Stimulated activated CD4-positive, alpha-beta T cell treated with anti-CD3 and anti-CD28 coated beads, Interleukin-12 subunit alpha, Interleukin-12 subunit beta, amount 100 ng/mL, for 24 hours (primary cell): ENCODE measurements at places on chromosomes 16 and 17.

DNA sequence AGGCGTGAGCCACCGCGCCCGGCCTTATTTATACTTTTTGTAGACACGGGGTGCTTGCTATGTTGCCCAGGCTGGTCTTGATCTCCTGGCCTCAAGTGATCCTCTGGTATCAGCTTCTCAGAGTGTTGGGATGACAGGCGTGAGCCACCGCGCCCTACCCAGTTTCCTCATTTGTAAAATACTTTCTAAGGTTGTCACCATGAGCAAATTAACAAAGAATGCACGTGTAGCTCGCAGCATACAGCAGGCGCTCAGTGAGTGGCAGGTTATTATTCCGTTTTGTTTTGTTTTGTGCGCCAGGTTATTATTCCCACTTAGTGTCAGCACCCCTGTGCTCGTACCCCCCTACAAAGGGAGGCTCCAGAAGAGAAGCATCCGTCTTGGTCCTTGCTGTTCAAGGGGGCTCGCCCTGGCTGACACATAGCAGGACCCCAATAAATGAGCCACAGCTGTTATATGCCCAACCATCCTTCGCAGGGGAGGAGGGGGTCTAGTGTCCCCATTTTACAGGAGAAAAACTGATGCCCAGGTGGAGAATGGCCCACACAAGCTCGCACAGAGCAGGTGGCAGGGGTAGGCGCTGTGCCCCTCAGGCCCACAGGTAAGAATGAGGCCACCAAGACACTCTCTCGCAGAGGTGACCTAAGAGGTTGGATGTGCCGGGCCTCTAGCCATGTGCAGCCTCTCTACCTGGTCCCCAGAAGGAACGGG is 686 bp upstream of the MIEF2 start:
- DNase-seq = no peak

DNA sequence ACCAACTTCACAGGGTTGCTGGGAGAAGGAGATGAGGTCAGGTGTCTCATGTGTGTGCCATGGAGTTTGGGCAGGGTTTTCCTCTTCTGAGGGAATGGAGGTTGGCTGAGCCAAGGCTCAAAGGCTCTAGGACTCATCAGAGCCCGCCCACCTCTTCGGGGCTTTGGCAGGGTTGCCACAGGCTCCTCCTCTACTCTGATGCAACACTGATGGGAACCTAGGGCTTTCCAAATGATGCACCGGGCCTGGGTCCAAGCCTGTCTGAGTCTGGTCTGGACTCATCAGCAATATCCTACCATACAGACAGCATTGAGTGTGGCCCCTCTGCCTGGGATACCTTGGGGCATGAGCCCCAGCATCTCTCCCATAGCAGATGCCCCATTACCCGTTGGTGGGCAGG is 59.5 kb upstream of the LHX1 start:
- no peak for DNase-seq

DNA sequence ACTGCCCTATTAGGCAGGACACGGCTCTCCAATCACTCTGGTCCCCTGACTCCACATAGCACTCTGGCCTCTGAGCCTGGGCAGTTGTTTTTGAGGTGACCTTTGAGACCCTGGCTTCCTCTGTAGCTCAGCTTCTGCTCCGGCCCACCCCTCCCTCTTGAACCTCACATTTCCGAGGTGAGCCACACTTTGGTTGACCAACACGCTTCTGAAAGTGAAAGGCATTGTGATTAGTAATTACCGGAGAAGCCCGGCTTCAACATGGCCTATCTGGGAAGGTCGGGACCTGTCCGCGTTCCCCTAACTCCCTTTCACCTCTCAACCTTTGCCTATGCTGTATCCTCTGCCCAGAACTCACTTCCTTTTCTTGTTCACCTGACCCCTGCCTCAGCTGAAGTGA is 10.3 kb upstream of the ITGAX start:
- DNase-seq = no peak

DNA sequence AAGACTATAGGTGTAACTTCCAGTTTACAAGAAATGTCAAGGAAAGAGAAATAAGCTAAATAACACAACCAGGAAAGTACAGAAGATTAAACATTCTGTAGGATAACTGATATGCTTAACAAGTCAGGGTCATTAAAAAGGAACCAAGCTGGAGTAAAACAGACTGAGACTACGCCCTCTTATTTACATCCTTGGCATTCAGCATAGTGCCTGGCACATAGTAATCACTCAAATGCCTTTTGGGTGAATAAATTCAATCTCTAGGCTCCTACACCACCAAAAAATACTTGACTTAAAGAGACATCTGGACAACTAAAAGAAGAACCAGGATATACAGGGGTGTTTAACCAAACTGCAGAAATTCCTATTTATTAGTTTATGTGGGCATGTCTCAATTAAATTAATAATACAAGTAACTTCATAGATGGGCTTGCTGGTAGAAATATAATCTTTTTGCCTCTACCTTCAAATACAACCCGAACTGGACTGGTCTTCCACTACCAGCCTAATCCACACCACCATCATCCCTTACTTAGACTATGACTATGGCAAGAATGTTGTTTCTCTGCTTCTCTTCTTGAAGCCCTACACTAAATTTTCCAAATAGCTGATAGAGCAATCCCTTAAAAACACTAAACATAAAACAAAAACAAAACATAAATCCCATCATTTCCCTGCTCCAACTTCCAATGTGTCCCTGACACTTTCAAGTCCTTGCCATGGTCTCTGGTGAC is 47.7 kb upstream of the ULK2 start:
- no peak for DNase-seq

DNA sequence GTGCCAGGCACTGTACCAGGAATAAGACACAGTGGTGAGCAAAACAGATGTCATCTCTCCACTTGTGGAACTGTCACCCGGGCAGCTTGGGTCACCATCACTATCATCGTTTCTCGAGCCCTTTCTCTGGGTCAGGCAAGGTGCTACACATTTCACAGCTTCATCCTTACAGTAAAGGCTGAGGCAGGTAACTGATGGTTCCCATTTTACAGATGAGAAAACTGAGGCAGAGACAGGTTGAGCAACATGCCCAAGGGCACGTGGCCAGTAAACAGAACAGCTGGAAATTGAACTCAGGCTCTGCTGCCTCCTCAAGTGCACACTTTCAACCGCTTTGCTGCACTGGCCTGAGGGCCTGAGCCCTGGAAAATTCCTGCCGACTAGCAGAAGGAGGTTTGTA is 294.6 kb downstream of the XYLT1 start:
- no peak for DNase-seq

GRCh38 chr17:17346428-17347233 is 43.5 kb downstream of the NT5M start:
- DNase-seq = no peak

GRCh38 chr16:23857256-23857880 is 21.6 kb downstream of the PRKCB start:
- no peak for DNase-seq

DNA sequence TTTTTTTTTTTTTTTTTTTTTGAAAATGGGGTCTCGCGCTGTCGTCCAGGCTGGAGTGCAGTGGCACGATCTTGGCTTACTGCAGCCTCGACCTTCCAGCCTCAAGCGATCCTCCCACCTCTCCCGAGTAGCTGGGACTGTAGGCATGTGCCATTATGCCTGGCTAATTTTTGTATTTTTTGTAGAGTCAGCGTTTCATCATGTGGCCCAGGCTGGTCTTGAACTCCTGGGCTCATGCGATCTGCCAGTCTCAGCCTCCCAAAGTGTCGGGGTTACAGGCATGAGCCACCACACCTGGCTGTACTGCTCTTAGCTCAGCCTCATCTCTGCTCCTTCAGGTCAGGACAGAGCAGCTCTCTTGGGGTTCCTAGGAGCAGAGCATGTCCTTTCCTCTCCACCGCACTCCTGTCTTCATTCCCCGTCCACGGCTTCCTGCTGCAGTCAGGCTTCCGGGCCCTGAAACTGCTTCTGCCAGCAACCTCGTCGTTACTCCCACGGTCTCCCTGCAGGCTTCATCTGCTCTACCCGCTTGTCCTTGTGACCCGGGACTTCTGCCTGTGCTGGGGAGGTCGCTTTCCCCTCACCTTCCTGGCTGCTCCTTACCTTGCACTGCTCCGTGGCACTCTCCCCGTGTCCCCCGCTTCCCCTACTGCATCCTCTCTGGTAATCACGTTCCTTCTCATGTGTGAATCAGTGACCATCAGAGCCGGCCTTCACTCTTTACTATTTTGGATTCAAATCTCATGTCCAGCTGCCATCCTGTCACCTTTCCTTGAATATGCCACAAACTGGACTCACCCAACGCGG is 38.0 kb downstream of the PRMT7 start:
- no peak for DNase-seq

DNA sequence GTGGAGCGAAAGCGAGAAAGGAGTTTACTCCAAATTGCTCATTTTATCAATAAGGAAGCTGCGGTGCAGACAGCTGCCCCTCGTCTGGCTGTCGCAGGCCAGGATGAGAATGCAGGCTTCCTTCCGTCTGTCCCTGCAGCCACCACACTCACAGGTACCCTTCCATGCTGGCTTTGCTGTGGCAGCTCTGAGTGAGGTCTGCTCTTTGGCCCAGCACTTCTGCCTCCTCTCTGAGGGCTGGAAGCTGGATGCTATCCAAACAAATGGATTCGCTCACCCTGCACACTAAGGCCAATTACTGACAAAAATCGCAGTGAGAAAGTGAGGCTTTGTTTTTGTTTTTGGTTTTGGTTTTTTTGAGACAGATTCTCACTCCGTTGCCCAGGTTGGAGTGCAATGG is 7.0 kb downstream of the ARMC7 start:
- no peak for DNase-seq

DNA sequence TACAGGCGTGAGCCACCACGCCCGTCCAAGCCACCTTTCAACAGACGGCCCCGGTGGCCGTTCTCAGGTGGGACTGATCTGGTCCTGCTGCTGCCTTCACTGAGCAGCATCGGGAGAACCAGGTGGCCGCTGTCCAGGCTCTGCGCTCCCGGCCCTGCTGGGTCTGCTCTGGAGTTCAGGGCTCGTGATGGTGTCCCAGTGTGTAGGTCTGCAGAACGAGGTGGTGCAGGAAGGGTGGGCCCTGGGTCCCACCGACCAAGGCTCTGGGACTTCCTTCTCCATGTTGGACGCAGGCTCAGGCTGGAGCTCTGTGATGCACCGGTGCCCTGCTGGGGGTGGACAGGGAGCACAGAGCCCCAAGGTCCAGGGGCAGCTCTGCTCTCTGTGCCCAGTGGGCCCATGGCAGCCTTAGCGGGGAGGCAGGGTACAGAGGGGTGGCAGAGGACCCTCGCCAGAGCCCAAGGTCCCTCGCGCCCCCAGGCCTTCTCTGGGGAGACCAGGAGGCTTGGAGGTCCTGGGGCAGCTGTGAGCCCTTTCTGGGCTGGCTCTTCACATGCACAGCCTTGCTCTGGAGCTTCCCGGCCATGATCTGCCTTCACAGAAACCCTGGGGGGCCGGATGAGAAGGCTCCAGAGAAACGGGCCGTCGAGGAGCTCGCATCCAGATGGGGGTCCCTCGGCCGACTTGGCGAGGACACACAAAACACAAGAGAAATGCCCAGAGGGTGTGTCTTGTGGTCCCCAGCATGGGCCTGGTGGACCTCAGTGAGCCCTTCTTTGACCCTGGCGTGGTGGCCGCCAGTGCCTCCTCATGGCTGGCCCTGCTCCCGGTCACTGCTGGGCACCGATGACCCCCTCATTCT is 26.9 kb upstream of the BAHCC1 start:
- DNase-seq = no peak

- no peak for DNase-seq
Observed at GRCh38 chr17:79992649-79993389, 42.9 kb downstream of the TBC1D16 start.

DNA sequence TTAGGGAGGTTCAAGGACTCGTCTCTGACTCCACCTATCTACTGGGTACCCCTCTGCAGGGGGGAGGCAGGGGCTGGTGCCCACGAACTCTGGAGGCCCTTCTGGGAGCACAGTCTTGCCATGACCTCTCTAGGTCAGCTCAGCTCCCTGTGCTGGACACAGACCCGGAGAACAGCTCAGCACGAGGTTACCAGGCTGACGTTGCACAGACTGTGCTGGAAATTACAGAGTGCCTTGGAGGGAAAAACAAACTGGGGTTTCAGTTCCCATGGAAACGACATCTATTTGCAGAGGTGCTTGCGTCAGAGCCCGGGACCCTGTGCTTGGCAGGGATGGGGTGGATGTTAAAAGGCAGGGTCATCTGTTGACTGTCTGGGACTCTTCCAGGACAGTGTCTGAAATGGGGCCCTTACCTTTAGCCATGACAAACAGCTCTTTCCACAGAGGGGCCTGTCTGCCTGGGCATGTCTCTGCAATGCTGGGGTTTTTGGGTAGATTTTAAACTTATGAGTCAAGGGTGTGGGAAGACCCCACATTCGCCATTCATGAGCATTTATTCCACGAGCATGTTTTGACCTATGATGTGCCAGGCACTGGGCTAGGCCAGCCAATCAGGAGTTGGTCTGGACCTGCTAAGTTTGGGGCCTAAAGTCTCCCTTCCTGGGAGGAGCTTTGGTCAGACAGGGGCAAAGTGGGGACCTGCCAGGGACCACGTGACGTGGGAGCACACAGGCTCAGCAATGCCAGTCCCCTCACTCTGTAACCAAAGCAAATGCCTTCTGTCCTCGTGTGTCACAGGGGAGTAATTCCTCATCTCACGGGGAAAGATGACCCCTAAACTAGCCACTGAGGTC is 22.5 kb downstream of the CCR7 start:
- no peak for DNase-seq

GRCh38 chr17:34252444-34253138 is 2.5 kb upstream of the CCL2 start:
- no peak for DNase-seq

GRCh38 chr17:49015179-49015923 is 18.2 kb downstream of the IGF2BP1 start:
- DNase-seq = no peak

- no peak for DNase-seq
Observed at GRCh38 chr16:69747115-69747514, 7.6 kb downstream of the NOB1 start.

- DNase-seq = no peak
Observed at GRCh38 chr17:77204536-77204935, 63.8 kb downstream of the SEC14L1 start.

- DNase-seq = no peak
Observed at GRCh38 chr17:5378566-5379207, 40.8 kb downstream of the NUP88 start.

DNA sequence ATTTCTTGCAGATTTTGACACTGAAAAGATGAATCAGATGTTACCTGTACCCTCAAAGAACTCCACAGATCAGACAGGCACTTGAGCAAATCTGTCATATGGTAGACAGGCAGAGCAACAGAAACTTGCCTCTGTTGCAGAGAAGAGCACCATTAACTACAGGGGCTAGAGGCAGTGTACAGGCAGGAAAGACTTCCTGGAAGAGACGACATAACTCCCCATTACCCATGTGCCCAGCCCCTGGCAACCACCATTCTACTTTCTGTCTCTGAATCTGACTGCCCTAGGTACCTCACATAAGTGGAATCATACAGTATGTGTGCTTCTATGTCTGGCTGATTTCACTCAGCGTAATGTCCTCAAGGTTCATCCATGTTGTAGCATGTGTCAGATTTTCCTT is 15.5 kb downstream of the GFOD2 start:
- DNase-seq = no peak
